ENCODE measurements at places on chromosomes 1 and 21. TPM values are rescaled to one million over a fixed set of nuclear protein-coding genes. Genes with fewer than 3 reads are reported as not detected.

DNA sequence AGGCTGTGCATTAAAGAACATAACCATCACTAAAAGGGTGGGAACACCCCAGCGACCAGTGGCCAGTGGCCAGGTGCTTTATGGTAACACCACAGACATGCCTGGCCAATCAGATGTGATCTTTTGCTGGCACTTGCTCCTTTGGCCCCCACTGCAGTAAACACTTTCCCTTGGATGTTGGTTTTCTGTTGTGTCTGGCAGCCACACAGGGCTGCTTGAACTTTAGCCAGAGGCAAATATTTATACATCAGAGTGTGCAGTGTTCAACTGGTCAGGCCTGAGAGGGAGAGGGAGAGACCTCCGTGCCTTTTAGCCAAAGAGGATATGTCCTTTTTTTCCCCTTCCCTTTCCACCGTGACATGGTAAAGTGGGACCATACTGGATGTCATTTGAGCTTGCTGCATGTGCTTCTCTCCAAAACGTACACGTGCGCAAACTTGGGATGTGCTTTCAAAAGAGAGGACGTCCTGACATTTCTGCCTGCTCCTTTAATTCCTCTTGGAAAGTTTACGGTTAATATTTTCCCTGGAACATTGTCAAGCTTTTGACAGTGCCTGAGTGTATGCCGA, 101.2 kb downstream of the NFIA start:
- H3K36me3 ChIP-seq, result no peaks in the 10 kb centered on the region
- H3K4me1 ChIP-seq, result peaks cover 32% of the 10 kb centered on the region
- DNase-seq, result no peak
- H3K27me3 ChIP-seq, result no peaks in the 10 kb centered on the region
- H3K27ac ChIP-seq, result no peak overlapping the region

GRCh38 chr1:224684979-224685425, 68.9 kb downstream of the CNIH3 start:
- DNase-seq, result no peak
- peaks cover 11% of the 10 kb centered on the region for H3K4me1 ChIP-seq
- peaks cover 2% of the 10 kb centered on the region for H3K27me3 ChIP-seq
- peaks cover 52% of the 10 kb centered on the region for H3K36me3 ChIP-seq
- H3K4me3 ChIP-seq, result no peak overlapping the region
- no peak overlapping the region for H3K27ac ChIP-seq

The DIRAS3 gene
- 2.2 TPM for total RNA-seq

The S100A7 gene
- not detected for total RNA-seq

The GPX7 gene
- 21.4 TPM for total RNA-seq

The OR6N1 gene
- total RNA-seq, result not detected

The PKN2 gene
- total RNA-seq, result 32.9 TPM

The HNRNPCL4 gene
- total RNA-seq, result not detected

All from HFFc6 (cell line).